ENCODE measurements at places on chromosomes 11 and 22.

DNA sequence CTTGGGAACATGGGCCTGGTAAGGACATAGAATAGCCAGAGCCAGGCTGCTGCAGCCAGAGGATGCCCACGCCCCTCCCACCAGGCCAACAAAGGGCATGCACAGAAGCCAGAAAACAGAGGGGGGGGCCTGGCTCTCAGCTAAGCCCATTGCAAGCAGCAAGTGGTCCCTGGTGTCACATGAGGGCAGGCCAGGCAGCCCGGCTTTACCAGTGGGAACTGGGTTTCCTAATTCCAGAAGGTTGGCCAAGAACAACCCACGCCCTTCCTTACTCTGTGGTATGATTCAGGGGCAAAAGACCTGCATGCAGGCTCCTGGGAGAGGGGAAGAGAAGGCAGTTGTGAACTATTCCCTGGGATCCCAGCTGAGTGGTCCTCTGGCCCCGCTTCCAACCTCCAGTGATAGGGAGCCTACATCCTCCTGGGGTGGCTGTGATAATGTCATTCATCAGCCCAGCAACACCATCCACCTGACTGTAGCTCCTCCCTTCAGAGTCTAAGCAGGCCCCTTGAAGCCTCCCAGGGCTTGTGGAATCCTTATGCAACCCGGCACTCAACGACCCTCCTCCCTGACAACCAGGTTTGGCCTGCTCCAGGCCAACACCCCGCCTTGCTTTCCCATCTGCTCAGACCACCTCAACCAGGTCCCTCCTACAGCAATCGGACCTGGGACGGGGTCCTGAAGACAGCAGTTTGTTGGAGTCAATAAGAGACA is 62.1 kb upstream of the LMO1 start:
- DNase-seq, result no peak

DNA sequence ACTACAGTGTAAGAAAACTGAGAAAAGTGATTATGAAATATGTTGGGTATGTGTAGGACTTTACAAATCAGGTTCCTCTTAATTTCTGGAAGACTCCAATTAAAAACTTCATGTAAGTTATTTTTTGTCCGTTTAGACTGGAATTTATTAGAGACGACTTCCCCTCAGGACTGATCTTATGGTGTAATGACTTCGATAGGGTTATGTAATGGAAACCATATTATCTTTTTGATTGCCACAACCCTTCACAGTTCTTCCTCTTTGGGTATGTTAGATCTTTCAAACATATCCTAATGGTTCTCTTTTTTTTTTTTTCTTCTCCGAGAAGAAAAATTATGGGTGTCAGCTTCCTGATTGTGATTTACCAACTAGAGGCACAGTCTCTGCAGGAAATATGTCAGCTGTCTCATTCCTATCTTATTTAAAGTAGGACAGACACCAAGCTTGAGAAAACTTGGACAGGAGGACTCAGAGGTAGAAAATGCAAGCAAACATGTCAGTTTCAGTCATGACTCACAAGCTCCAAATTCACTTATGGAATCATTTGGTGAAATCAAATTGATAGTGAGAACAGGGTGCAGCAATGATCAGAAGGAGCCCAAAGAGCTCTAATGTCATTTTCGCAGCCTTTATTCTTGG is 11.1 kb upstream of the LDLRAD3 start:
- no peak for DNase-seq

DNA sequence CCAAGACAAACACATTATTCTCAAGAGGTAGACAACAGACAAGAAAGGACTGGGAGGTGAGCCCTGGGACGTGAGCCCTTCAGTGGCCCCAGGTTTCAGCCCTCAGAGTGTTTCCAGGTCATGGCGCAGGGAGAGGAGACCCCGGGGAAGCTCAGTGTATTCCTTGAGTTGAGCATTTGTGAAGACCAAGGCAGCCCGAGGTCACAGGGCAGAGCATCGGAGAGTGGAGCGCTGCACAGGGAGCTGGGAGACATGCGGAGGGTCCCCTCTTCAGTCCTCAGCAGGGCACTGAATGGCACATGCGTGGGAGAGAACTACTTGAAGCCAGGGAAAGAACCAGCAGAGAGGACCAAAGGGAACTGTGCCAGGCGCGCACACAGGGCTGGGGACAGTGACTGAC is 11.7 kb downstream of the KRTAP5-6 start:
- DNase-seq, result no peak

DNA sequence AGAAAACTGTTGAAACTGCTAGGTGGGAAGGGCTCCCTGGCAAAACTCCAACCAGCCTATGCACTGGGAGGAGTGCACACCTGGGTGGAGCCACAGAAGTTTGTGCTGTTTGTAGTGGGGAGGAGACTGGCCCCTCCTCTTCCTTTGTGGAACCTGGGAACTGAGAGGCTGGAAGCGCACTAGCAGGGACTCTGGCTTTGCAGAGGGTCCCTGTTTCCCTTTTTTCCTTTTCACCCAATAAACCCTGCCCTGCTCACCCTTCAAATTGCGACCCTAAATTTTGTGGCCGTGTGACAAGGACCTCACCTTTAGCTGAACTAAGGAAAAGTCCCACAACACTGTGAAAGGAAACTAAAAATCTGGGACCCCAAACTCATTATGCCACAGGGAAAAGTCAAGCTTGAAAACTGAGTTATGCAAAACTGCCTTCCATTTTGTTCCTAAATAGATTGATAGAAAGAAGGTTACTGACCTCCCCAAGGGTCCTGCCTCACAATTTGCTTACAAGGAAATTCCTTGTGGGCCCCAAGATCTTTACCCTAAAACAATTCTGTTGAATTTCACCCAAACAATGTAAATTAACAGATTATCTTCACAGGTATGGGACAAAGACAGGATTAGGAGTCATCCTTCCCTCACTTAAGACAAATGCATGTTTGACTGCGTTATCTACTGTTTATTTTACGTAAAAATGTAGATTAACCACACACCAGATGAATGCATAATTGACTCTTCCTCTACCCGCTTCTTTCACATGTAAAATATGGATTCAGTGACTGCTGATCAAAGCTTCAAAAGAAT is 81.0 kb downstream of the SLC36A4 start:
- DNase-seq, result no peak

DNA sequence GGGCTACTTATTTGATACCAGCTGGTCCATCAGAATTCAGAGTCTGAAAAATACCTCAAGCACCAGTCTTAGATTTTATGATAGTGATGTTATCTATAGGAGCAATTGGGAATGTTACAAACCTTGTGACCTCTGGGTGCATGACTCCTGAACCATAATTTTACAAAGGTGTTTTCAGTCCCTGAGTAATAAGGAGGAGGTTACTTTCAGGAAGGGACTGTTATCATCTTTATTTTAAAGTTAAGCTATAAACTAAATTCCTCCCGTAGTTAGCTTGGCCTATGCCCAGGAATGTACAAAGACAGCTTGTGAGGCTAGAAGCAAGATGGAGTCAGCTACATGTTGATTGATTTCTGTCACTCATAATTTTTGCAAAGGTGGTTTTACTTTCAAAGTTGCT is 101.9 kb downstream of the UVRAG start:
- DNase-seq, result no peak

DNA sequence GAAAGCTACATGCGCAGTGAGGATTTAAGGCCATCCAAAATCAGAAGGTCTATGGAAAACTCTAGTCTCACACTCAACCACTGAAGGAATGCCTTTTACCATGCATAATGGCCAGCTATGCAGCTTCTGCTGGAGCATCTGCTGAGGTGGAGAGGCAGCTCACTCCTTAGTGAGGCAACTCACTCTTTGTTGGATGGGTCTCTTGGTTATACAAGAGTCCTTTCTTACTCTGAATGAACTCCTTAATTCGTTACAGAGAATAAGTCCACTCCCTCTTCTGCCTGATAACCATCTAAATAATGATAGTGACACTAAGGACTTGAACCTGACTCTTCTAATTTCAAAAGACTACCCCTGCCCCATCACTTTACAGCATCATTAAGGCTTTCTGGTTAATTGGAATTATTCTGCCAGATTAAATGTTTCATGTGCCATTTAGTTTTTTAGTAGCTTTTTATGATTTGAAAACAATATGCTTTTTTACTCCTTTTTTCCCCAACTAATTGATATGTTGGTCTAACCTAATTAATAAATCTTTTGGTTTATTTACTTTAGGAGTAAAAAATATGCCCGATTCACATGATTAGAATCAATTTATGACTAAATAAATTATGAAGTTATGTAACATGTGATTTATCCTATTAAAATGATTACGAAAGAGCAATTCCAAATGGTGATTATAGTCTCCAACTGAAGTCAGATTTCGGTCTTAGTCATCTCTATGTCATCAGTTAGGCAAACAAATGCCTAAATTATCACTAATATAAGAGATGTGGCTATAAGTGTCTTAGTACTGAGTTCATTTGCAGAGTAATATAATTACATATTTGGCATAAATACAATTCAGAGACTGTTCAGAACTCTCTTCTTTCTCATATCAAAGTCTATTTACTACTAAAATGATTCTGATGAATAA is 286.7 kb upstream of the CCDC90B start:
- DNase-seq, result no peak

GRCh38 chr11:12483604-12484003 is 106.2 kb downstream of the PARVA start:
- DNase-seq, result no peak

GRCh38 chr11:67464411-67465188 is 4.5 kb downstream of the TMEM134 start:
- peak; percentile 91 for DNase-seq

DNA sequence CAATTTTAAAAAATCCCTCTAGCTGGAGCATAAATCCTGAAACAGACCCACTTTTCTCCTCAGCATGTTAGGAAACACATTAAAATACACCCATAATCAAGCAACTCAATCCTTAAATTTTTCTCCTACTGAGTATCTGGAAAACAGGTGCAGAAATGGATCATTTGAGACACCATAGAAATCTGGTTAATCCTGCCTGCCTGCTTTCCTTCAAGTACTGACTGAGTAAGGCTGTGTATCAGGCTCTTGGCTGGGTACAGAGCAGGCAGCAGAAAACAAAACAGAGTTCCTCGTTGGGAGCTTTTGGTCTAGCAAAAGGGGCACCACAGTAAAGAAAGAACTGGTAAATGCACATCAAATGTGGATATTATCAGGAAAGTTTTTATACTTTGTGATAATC is 1.9 kb downstream of the KCNQ1OT1 start:
- DNase-seq, result no peak

GRCh38 chr11:93532281-93532789 is 10.9 kb downstream of the SMCO4 start:
- no peak for DNase-seq

- DNase-seq, result no peak
These were observed 1173.2 kb downstream of the BRD1 start for GRCh38 chr22:48654492-48654891.

GRCh38 chr22:33405194-33405593 is 347.0 kb upstream of the SYN3 start:
- no peak for DNase-seq

GRCh38 chr11:64186492-64187165 is 658 bp downstream of the STIP1 start:
- no peak for DNase-seq

DNA sequence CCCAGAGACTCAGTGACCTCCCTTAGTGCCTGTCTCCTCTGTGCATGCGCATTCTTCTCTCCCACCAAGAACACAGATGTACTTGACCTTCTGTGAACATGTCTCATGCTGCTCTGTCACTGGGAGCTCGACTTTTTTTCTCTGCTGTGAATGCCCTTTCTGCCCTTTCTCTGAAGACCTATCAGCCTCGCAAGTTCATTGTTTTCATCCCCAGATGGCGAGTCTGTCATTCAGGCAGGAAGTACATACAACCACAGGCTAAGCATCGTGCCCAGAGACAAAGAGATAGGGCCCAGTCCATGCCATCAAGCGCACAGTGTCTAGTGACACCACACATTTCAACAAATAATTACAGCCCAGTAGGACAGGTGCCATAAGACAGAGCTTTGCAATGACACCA is 50.4 kb upstream of the RAB1B start:
- no peak for DNase-seq

DNA sequence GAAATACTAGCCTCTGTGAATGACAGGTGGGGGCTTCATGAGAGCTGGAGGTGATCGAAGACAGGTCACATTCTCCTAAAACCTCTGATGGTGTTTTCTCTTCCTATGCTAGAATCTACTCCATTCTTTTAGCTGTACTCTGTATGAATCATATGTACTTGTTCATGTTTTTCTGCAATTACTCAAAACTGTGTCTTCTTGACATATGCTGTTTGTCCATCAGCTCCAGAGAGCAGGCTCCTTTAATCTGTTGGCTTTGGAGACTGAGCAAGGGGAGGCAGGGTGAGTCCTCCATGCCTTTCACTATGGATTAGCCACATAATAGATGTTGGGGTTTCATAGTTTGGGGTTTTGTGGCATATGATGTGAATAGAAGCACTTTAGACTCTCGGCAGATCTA is 598.8 kb downstream of the NTM start:
- no peak for DNase-seq

DNA sequence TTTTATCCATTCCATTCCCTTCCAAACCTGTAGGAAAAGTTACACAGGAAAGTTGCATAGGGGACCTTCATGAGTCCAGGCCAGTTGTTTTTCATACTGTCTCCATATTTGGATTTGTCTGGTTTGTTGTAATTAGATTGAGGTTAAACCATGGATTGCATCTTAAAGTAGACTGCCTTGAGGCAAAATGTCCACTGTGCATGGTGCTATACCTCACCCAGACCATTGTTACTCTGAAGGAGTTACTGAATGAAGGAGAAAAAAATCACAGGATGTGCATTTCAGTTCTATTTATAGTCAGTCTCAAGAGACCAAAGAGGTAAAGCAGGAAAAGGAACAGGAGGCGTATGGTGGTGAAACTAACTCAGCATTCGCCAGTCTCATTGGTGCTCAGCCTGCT is 29.6 kb upstream of the L3MBTL2 start:
- no peak for DNase-seq

DNA sequence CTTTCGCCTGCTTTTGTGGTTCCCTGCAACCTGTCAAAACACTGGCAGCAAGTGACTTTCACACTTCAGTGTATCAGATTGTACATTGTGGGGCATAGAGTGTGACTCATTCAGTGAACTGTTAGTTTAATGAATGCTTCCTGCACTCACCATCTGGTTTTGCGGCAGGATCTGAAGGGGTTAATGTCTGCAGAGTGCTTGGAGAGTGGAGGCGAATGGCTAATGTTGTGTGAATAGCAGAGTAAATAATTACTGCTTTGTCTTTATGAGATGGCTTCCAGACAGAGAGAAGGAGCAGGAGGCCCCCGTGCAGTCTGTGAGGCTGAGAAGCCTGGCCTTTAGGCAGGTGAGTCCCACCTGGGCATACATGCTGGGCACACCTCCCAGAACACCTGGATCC is 454.3 kb upstream of the KIRREL3 start:
- DNase-seq, result no peak

DNA sequence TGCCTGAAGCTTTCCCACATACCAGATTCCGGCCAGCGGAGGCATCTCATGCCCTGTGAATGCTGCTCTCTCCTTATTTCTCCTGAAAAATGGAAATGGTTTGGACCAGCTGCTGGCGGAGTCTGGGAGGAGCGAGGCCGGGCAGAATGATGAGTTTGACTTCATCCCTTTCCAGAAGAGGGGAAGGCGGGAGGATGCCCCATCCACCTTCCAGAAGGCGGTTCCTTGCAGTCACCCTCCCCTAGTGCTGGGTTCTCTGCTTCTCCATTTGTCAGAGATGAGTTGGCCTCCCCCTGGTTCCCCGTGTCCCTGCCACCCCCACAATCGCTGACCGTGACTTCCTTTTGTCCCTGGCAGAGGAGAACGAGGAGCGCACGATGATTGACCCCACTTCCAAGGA is 75.6 kb downstream of the PARVB start:
- no peak for DNase-seq

- no peak for DNase-seq
These were observed 23.7 kb upstream of the SESN3 start for GRCh38 chr11:95254716-95255115.

- no peak for DNase-seq
These were observed 619.9 kb downstream of the TBC1D22A start for GRCh38 chr22:47382164-47382890.

Measured in T-helper 9 cell (primary cell).